Myometrial cell (primary cell): ENCODE measurements at places on chromosomes 3 and 15. TPM values are rescaled to one million over a fixed set of nuclear protein-coding genes. Genes with fewer than 3 reads are reported as not detected.

TP63 gene
- total RNA-seq: not detected in 2 replicates

CNTN4 gene
- not detected in 2 replicates for total RNA-seq

GNAT1 gene
- not detected in 2 replicates for total RNA-seq

LRRIQ4 gene
- total RNA-seq: not detected in 2 replicates
